Suppressor macrophage treated with lipopolysaccharide for 1 hour (primary cell): ENCODE measurements at places on chromosomes 3 and 15.
A peak's percentile ranks its signal among the peaks of the same experiment; 100 is the strongest.

- no peak for DNase-seq
Measured at GRCh38 chr3:141442914-141443313, 43.9 kb upstream of the RASA2 start.

DNA sequence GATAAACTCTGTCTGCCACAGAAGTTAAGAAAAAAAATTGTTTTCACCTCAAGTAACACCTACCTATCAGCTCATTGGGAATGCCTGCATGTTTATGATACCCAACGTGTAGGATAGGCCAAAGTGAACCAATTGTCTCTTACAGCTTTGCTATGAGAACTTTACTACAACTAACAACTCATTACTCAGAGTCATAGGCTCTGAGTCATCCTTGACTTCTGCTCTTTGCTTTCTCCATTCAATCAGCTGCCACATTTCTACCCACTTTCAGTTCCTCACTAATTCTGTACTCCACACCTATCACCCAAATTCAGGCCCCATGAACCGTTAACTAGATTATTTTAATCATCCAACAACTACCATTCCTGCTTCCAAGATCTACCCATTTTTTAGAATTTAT is 843.9 kb downstream of the TUSC7 start:
- peak; percentile 71 for DNase-seq

DNA sequence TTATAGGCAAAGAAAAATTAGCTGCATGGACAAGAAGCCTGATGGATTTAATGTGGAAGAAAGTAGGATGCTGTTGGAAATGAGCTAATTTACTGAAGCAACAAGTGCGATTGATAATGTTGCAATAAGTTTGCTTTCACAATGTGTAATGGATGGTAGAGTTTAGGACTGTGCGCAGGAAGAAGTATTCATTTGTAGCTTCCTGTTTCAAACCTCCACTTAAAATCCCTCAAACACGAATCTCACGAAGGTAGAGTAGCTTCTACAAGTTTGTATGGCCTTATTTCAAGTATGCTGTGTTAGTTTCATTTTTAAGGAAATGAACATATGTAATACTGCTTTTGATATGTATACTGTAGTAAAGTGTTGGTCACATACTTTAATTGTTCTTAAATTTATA is 42.3 kb downstream of the KCNH8 start:
- no peak for DNase-seq

GRCh38 chr3:32237670-32238452 is 619 bp upstream of the CMTM8 start:
- DNase-seq: peak; percentile 70

- DNase-seq: no peak
Measured at GRCh38 chr3:171285287-171285686, 174.9 kb downstream of the TNIK start.

DNA sequence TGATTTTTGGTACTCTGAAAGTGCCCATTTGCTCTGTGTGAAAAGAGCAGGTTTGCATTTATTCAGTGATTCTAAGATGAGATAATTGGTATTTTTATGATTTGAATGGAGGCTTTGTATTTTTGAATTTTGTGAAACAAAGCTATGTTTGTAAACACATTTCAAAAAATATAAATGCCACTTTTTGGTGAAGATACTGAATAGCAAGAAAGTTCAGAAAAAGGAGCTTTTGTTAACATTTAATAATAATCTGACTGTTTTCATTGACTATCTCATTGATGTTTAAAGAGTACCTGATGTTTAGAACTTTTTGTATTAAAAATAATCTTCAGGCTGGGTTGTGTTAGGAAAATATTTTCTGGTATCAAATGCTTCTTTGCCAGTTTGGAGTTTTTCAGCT is 23.7 kb downstream of the TCF12 start:
- DNase-seq: no peak

DNA sequence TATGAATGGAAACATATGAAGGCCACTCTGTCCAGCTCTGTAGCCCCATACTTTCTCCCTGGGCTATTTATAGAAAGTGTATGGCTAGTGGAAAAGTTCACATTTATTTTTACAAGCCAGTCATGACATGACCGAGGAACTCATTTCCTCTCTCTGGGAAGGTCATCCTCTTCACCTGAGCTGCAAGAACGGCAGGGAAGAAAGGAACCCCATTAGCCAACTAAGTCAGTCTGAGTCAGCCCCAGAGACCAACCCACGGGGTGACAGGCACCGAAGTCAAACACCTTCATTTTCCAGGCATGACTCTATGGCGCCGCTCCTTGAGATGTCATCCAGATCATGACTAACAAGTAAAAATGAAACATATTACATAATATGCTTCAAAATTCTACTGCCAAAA is 4.8 kb downstream of the PAQR9 start:
- peak; percentile 30 for DNase-seq

- no peak for DNase-seq
Measured at GRCh38 chr15:67100124-67100791, 34.9 kb downstream of the SMAD3 start.

DNA sequence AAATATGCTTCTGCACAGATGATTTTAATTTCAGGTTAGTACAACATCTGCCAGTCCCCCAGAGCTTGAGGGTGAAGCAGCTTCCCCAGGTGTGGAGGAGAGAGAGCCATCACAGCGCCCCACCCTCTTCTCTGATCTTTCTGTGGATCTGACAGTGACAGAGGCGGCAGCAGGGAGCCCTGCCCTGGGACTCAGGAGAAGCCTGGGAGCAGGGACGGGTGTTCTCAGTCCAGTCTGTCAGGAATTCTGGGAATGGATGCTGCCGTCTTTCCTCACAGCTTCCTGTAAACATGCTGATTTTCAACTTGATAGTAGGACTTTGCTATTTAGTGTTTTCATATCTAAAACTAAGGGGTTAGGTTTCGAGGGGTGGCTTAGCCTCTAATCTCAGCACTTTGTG is 11.4 kb upstream of the RAB8B start:
- DNase-seq: no peak

- peak; percentile 10 for DNase-seq
Measured at GRCh38 chr3:180947761-180948390, 35.4 kb downstream of the FXR1 start.

- no peak for DNase-seq
Measured at GRCh38 chr3:101017017-101017416, 23.8 kb upstream of the ABI3BP start.

GRCh38 chr3:23964537-23965235 is 19.6 kb downstream of the NR1D2 start:
- DNase-seq: no peak

GRCh38 chr15:33964665-33965040 is 3.6 kb upstream of the CHRM5 start:
- DNase-seq: no peak

- DNase-seq: no peak
Measured at GRCh38 chr3:32045091-32045915, 61.1 kb upstream of the GPD1L start.

GRCh38 chr3:85170646-85171045 is 211.9 kb downstream of the CADM2 start:
- DNase-seq: no peak

DNA sequence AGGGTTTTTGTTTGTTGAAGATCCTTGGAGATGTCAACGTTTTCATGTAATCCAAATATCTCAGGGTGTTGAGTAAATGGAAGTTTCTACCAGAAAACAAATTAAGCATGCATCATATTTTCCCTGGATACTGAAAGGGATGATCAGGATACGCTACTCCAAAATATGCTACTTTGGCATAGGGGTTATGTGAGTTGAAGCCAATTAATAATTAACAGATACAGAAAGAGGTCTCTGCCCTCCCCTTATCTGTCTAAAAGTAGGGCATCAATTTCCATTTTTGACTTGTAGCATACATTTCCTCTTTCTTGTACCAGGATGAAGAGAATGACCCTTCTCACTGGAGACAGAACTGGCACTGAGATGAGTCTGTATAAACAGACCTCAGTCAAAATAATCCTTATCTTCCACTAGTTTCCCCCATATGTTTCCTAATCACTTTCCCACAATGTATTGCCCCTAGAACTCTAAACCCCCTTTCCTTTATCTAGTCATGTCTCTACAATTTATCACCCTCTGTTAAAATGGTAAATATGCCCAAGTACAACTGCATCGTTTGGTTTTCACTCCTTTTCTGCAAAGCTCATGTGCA is 17.4 kb upstream of the ASB14 start:
- no peak for DNase-seq

DNA sequence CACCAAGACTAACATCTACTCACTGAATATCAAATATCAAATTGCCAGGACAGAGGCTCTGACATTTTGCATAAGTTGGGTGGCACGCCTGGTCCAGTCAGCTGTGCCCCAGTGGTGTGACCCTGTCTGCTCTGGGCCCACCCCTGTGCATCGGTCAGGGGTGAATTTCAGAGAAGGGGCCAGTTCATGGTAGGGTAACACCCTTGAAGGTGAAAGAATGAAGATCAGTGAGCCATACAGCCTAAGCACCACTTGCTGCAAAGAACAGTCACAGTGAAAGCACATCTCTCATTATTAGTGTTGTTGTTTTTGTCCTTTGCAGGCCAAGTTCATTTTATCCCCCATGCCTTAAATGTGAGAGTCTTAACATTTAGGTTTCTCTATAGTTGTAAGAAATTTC is 86.8 kb downstream of the MYRIP start:
- no peak for DNase-seq
